ENCODE measurements at places on chromosomes 3 and 15.
A peak's percentile ranks its signal among the peaks of the same experiment; 100 is the strongest.

DNA sequence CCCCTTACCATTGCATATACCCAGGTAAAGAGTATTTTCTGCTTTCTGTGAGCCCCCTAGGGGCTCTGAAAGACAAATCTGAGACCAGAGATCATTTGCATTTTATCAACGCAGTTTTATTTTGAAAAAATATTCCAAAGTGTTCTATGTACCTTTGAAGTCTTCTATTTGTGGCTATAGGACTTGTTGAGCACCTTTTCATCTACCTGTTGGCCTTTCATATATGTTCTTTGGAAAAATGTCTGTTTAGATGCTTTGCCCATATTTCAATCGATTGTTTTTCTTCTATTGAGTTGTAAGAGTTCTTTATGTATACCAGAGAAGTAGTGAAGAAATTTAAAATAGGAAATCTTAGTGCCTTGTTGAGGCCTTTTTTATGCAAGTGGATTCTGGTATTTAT lies 94.0 kb downstream of the LRRC28 start:
- no peak for DNase-seq

GRCh38 chr3:52308308-52308707 lies 7.8 kb upstream of the DNAH1 start:
- no peak for DNase-seq

DNA sequence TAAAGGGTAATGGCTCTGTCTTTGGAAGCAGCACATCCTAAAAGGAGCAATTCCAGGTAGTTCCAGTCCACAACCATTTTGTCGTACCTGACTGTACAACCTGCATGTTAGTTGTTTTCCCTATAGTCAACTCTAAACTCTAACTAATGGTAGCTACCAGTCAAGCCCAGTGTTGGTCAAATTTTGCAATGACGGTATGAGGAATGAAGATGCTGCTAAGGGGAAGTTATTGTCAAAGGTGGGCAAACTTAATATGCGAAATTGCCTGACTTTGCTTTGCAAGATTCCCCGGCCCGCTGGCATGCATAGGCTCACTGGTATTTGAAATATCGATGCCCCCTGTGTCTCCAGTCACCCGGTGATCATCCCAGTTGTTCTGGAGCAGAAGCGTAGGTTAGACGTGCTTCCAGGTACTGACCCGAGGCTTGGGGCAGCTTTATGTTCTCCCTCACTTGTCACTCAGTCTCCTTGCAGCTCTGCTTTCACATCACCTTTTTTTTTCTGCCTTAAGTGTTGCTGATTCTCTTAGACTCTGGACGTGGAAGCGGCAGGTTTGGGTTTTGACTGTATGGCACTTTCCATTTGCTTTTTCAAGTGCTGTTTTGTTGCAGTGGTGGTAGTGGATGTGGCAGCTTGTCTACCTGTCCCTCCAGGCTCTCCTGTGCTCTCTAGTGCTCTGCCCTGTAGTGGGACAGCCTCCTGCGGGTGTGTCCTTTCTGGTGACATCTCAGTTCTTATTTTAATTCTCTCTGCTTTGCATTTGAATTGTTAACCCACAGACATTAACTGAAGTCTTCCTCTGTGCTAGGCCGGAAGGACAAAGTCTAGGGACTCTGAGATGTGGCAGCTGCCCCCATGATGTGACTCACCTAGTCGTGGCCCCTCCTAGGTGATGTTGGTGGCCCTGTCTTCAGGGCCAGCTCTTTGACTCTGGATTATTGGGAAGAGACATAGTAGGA lies 95.8 kb upstream of the UMPS start:
- no peak for DNase-seq

DNA sequence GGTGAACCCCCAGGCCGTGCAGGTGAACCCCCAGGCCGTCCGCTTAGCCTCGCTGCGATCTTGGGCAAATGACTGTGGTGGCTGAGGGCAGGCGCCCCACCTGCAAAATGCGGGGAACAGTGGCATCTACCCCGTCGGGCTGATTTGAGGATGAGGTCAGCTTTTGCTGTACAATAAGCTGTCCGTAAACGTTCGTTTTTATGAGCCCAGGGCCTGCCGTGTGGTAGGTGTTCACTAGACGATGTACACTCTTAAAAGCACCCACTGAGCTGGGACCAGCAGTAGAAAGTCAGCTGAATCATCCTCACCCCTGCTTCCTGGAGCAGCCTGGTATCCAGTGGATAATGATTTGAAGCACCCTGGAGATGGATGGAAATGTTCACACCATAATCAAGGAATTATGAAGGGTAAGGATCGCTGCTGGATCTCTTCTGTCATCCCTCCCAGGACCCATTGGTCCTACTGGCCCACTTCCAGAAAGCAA lies 943 bp upstream of the PCSK6 start:
- no peak for DNase-seq

DNA sequence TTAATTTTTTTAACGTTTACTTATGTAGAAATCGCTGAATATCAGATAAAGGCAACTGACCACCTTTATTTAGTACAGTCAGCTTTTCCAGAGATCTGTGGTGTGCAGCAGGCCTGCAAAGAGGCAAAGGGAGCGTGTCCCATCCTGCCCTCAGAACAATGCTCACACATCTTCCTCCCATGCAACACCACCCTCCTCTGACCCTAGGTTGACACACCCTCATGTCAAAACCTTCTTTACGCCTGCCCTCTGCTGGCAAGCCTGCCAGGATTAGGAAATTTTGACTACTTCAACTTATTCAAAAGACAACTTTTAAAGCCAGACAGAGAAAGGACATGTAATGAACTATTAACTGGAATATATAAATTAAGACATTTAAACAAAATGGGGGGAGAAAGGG lies 513.7 kb downstream of the FOXP1 start:
- DNase-seq: peak; percentile 34

GRCh38 chr3:23760871-23761373 lies 44.8 kb upstream of the UBE2E1 start:
- no peak for DNase-seq

- no peak for DNase-seq
Measured at GRCh38 chr3:153070511-153070868, 91.5 kb upstream of the RAP2B start.

DNA sequence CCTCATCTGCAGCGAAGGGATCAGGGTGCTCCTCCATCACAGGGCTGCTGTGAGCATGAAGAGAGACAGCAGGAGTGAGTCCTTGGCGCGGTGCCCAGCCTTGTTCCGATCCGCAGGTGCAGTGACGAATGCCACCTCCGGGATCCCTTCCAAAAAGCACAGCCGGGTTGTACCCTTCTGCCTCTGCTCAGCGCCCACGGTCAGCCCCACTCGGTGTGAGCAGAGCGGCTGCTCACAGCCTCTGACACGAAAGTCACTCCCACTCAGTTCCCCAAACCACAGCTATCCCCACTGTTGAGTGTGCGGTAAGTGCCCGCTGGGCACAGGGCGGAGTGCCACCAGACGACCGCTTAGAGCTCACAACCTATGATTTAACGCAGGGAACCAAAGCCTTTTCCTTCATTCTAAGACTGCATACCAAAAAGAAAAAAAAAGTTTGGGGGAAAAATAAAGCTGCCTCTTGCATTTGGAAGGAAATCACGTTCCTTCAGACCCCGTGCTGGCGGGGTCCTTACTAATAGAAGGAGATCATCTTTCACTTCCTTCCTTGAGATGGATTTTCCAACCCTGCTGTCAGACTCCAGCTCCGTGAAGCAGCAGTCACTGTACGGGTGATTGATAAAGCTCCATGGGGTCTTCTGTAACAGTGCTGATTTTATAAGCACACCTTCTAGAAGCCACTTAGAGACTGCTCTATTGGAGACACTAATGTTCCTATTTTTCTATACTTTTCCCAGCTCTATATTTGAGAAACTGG lies 34.7 kb upstream of the TUBGCP5 start:
- DNase-seq: peak; percentile 87

- DNase-seq: no peak
Measured at GRCh38 chr3:44993471-44994205, 17.6 kb downstream of the EXOSC7 start.

DNA sequence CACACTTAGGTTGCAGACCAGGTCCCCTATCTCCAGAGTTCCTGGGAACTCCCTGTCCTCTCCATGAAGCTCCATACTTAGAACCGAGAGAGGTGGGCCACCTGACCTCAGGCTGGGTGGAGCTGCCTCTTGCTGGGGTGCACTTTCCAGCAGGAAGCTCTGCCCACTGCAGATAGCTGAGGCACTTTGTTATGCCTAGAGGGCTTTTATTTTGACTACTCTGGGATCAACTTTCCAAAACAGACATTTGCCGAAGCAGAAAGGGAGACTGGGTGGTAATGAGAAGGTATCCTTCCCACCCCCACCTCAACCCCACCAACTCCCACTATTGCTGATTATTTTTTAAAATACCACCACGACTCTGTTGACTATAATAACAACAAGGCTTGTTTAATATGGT lies 54.7 kb downstream of the CLDN11 start:
- DNase-seq: no peak

DNA sequence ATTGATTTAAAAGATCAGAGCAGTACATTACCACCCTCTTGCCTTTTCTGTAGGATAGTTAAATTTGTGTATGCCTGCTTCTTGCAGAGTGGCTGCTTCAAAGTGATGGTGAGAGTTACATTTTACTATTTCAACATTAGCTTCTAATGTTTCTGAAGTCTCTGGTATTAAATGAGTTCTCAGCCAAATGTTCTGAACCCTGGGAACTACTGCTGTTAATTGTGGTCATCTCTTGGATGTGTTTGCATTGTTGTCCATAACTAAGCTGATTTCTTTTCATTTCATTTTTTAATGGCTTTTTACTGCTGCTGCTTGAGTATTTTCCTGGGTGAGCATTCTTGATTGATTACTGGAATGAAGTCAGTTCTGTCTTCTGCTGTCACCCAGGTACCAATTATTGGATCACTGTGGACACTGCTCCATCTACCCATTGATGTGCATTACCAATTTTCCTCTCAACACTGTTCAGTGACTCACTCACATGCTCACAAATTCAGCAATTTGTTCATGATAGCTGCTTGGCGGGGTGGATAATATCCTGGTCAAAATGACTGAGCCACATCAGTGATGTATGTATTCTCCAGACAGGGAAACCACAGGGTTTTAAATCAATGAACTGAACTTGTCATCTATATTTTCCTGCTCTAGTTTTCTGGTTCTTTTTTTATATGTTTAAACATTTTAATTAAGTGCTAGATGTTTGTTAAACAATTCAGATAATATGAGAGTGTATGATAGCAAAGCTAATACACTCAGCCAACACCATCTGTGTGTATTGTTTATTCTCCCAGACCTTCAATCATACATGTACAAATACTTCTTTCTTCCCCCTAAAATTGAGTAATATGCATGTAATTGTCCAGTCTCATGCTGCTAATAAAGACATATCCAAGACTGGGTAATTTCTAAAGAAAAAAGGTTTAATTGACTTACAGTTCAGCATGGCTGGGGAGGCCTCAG lies 587.6 kb downstream of the RSL24D1 start:
- no peak for DNase-seq

- no peak for DNase-seq
Measured at GRCh38 chr3:122023335-122023910, 1.4 kb upstream of the ILDR1 start.

- DNase-seq: no peak
Measured at GRCh38 chr3:46501702-46502101, 3.9 kb downstream of the RTP3 start.

DNA sequence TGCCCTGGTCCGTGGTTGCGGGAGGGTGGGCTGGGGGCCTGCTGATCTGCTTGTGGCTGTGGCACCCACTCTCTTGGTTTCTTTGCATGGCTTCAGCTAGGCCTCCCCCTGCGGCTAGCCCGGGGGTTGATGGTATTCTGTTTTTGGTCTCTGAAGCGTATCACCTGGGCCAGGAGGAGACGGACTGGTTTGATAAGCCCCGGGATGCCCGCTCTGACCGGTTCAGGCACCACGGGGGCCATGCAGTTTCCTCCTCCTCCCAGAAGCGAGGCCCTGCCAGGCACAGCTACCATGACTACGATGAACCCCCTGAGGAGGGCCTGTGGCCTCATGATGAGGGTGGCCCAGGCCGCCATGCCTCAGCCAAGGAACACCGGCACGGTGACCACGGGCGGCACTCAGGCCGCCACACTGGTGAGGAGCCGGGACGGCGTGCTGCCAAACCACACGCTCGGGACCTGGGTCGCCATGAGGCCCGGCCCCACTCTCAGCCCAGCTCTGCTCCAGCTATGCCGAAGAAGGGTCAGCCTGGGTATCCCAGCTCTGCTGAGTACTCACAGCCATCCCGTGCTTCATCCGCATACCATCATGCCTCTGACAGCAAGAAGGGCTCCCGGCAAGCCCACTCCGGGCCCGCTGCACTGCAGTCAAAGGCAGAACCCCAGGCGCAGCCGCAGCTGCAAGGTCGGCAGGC lies 11.3 kb upstream of the APEH start:
- DNase-seq: no peak

- DNase-seq: no peak
Measured at GRCh38 chr3:10524270-10524669, 18.9 kb upstream of the ATP2B2 start.

DNA sequence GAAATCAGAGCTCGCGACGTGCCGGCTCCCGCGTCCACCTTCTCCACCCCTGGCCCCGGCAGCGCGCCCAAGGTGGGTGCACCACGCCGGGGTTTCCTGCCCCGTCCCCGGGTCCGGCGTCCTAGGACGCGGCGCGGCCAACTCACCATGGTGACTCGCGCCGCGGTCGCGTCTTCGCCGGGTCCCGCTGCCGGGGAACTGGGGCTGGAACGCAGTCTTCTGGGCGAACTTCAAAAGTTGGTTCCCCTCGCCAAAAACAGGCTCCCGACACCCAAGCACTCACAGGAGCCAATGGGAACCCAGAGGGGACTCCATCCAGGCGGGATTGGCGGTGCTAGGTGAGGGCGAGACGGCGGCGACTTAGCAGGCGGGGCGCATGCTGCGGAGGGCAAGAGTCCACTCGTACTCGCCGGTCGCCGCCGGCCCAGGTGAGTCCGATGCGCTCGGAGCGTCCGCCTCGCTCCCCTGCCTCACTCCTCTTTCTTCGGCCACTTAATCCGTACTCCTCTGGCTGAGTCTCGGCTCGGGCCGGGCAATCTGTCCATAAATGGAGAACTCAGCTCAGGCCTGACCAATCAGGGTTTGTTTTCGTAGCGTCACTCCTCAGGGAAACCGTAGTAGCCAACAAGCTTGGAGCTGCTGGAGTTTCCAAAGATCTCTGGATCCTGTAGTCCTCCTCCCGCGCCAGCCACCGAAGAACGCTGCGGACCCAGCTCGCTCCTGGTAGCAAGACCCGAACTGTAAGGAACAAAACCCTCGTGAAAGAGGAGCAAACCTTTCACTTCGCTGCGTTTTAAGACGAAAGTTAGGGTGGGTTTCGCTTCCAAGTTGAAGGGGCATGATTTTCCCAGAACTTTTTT lies at the start of gene MYO1E:
MYO1E (minus strand) TSS at position 520 of the 860 bp plus-strand sequence; CDS start at position 149, 371 bp downstream.
- DNase-seq: peak; percentile 80

DNA sequence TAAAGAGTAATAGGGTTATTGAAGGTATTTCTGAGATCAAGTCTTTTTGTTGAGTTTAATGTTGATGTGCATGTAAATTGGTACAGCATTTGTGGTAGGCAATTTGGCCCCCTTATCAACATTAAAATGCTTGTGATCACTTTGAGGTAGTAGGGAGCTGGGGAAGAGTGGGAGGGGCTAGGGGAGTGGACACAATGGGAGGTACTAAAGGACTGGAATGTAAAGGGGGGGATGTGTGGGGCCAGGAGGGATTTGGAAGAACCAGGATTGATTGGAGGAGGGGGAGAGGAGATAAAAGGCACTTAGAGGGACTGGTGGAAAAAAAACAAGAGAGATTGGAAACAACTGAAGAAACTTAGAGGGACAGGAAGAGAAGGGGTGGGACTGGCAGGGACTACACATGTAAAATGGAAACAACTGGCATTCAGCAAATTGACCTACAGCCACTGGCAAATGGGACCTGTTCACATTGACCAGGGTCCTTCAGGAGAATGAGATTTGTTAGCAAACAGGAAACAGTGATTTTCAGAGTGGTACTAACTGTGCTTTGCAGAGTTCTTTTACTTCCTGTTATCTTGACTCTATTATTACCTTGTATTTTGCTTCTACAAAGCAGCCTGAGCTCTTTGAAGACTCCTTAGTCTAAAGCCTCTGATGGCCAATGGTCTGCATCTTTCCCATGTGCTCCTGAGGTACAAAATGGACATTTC lies 47.8 kb upstream of the ZBTB38 start:
- DNase-seq: no peak

Data from NCI-H345 (cell line).